Activated B cell treated with CpG ODN at 0.5 μM for 24 hours (primary cell): ENCODE measurements at places on chromosomes 4 and X. TPM values are rescaled to one million over a fixed set of nuclear protein-coding genes. Genes with fewer than 3 reads are reported as not detected.

GRCh38 chr4:38466401-38466800 lies 197.6 kb upstream of the KLF3 start:
- no peak for DNase-seq

DNA sequence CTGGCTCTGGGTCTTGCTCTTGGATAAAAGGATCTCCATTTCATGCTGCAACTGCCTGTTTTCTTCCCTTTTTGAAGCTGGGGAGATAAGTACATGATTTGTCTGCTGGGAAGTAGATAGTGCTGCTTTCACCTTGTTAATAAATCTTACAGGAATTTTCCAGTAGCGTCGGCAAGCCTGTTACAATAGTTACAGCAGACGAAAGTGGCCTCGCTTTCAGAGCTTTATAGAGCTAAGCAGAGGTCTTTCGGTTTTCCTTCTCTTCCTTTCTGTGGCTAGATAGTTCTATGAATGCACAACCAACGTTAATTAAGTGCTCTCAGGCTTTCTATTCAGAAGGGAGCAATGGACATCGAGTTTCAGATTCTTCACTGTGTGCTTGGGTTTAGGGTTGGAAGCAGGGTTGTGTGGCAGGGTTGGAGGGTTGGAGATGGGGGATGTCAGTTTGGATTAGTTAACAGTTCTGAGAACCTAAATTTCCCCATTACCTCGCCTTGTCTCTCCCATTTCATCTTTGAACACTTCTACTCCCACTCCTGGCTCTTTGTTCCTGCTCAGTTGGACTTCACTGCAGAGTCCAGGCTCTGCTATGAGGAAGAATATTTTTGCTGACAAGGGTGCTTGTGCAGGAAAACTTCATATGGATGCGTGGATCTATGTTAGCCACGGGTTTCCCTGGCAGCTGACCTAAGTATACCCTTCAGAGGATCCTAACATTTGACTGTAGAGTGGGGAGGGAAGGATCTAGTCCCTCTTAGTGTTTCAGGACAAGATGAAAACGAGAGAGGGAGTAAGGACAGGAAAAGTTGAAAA lies 237.9 kb downstream of the ARHGAP10 start:
- DNase-seq: no peak

ZNF157 gene
- total RNA-seq: 1.2 and 1.8 TPM in 2 replicates

GRCh38 chrX:135384161-135384836 lies 37.4 kb upstream of the SMIM10L2A start:
- DNase-seq: no peak

KLB gene
- total RNA-seq: 0.18 and 0.20 TPM in 2 replicates

- DNase-seq: no peak
Measured at GRCh38 chrX:7088968-7089615, 58.4 kb upstream of the STS start.

DNA sequence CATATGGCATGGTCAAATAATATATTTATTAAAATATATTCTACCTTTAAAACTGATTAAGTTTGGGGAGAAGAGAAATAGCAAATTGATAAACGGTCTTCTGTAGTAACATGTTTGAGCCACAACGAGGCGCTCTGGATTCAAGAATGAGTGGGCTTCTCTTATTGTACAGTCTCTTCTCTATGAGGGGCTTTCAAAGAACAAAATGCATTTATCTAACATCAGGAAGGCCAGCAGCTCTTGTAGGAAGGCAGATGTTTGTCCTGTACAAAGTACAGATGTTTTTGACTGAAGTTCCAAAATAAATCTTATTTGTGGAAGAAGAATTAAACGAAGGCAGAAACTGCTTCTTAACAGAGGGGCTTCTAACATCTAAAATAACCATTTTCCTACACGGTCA lies 153.6 kb downstream of the RASL11B start:
- no peak for DNase-seq

SORCS2 gene
- total RNA-seq: not detected in 2 replicates

GRCh38 chr4:166816890-166817289 lies 417.4 kb downstream of the SPOCK3 start:
- no peak for DNase-seq
